Activated naive CD8-positive, alpha-beta T cell treated with anti-CD3 and anti-CD28 coated beads, Interleukin-2, amount 50 U/mL, for 24 hours (primary cell): ENCODE measurements at places on chromosomes 4 and X.

GRCh38 chr4:88957570-88957969, 99.4 kb downstream of the FAM13A start:
- DNase-seq, result no peak

GRCh38 chr4:165118256-165118909, 5.7 kb upstream of the TMEM192 start:
- no peak for DNase-seq

GRCh38 chrX:24657671-24658386, 10.7 kb upstream of the PCYT1B start:
- DNase-seq, result no peak

DNA sequence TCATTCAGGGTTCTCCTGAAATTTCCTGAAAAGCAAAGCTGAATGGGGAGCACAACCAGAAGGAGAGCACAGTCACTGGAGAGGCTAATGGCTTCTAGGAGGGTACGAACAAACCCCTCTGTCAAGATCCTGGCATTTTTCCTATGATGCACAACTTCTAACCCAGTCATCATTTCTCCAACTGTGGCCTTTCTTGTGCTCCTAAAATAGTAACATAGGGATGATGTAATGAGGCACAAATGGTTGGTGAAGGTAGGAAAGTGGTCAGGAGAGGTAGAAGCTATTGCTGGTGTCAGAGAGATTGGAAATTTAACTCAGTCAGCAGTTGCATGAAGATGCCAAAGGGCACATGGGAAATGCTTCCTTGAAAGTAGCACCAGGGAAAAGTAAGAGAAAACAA, 52.7 kb downstream of the SLC10A7 start:
- no peak for DNase-seq

DNA sequence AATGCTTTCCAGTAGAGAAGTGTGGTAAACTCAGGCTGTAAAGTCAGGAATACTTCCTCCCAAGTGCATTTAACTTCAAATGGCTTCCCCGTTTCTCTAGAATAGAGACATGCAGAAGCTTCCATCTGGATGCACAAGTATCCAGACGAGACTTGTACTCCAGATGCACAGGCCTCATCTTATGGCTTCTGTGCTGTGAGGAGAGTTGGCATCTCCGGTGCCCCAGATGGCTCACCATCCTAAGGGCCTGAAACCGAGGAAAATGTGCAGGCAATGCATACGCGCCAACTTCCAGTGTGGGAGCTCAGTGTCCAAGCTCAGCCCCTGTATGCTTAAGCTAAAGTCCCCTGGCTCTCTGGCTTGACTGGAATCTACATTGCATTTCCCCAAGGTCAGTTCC, 184.0 kb upstream of the TBL1X start:
- no peak for DNase-seq

DNA sequence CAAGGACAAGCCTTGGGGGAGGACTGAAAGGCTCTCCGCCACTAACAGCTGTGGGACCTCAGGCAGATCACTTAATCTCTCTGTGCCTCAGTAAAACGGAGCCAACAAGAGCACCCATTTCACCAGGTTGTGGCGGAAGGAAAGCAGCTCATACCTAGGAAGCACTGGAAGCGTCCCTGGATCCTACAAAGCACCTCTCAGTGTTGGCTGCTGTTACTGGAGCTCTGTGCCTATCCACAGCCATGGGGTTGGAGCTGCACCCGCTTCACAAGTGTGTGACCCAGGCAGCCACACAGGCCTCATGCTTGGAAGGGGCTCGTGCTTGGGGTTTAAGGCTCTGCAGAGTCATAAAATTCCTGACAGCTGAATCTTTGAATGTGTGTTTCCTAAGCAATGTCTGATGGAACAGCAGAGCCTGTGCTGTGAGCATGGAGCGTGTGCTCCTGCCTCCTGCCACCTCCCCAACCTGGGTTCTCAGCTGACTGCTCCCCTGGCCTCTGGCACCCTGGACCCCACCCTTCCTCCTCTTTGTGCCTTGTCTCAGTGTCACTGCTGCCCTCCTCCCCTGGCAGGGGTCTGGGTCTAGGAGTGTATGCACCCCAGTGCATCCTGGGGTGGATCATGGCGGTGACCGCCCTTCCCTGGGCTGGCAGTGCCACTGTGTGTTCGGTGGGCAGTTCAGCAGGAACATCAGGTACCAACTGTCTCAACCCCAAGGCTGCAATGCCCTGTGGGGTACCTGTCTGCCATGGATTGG, 14.4 kb upstream of the MAN2B2 start:
- DNase-seq, result no peak

- no peak for DNase-seq
Measured at GRCh38 chr4:183996868-183997267, 91.8 kb downstream of the STOX2 start.

GRCh38 chr4:88356771-88357170, 21.9 kb upstream of the HERC6 start:
- no peak for DNase-seq
